ENCODE measurements at places on chromosomes 3 and 15. TPM values are rescaled to one million over a fixed set of nuclear protein-coding genes. Genes with fewer than 3 reads are reported as not detected.

The MRPS11 gene
- total RNA-seq: 20.0 TPM

The PAQR5 gene
- 0.82 TPM for total RNA-seq

DNA sequence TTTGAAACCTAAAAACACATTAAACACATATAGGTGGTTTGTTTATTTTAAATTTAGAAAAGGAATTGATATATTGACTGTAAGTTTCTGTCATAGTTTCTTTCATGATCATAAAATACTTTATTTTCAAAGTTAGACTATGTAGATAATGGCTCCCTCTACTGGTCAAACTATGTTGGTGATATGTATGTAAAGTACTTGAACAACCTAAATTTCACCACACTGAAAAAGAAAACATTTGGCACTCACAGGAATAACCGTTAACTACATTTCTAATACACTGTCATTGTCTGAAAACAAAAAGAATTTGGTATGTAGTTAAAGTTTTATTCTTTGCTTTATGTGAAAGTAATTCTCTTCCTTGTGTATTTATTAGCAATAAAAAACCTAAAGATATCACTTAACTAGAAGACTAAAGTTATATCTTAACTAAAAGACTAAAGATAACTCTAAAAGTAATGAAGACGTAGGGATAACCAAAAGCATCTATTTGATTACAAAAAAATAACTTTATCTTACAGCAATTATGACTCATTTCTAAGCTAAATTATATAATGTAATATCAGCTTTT, 427.5 kb downstream of the VGLL3 start:
- peak; percentile 2 for DNase-seq

DNA sequence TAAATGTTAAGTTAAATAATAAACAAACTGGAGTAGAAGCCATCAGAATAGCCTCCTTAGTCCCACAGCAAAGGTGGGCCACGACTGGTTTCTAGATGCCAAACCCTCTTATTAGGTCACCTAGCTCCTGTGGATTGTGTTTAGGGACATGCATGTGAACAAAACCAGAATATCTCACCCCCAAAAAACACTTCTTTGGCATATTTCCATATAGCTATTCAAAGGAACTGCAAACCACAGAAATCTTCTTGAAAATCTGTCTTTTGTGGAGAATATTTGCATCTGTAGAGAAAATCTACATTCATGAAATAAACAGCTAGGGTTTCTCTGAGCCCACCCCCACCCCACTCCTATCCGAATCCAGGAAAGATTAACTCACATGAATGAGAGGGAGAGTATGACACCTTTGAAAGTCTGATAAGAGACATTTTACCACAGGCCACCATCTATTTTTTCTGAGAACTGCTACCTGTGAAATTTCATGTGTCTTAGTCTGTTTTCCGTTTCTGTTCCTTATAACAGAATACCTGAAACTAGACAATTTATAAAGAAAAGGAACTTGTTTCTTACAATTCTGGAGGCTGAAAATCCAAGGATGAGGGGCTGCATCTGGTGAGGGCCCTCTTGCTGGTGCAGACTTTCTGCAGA, 159.4 kb downstream of the NEK10 start:
- no peak for DNase-seq

DNA sequence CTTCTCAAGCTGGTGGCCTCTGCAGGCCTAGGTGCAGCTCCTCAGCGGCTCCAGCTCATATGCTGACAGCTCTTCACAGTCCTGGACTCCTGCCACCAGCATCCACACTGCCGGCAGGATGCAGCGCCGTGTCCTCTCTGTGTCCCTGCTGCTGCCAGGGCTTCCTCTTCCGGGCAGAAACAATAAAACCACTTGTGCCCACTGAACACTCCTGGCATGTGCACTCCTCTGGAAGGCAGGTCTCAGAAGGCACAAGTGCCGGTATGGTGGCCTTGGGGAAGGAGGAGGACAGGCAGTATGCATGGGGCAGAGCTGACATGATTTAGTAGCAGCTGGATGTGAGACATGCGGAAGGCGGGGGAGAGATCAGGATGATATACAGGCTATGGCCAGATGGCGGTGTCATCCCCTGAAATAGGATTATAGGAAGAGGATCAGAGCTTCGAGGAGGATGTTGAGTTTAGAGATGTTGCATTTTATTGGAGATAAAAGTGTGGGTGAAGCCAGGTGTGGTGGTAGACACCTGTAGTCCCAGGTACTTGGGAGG, 7.5 kb upstream of the MAN2A2 start:
- peak; percentile 77 for DNase-seq

All from cerebellum (tissue), 4 donors.